Effector memory CD4-positive, alpha-beta T cell (primary cell): ENCODE measurements at places on chromosomes 11 and 22.

DNA sequence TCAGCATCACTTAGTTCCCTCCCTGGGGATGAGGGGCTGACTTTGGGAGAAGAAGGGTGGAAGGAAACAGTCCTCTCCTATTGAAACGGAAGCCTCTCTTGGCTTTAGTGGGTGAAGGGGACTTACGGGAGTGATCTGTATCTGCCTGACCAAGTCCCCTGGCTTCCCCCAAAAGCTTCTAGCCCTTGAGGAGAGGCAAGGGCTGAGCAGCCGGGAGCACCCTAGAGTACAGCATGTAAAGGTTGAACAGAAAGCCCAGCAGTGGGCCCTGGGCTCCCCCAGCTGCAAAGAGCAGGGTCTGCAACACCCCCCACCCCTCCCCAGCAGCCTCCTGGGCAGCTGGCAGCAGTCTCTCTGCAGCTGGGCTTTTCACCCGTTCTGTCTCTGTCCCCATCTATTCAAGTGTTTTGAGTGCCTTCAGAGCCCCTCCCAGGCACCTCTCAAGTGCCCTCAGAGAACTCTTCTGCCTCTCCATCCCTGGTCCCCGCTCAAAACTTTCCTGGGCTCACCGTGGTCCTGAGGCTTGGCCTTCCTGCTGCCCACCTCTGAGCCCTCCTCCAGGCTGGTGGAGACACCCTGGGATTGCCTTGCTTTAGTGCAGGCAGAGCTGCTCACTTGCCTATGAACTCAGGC, 2.7 kb downstream of the CAPN5 start:
- no peak for DNase-seq

- no peak for DNase-seq
These were observed 177.2 kb downstream of the INSC start for GRCh38 chr11:15291885-15292284.

GRCh38 chr11:12544986-12545775, 129.0 kb upstream of the TEAD1 start:
- DNase-seq: no peak

- no peak for DNase-seq
These were observed 803.2 kb upstream of the CCDC90B start for GRCh38 chr11:84089072-84090057.

DNA sequence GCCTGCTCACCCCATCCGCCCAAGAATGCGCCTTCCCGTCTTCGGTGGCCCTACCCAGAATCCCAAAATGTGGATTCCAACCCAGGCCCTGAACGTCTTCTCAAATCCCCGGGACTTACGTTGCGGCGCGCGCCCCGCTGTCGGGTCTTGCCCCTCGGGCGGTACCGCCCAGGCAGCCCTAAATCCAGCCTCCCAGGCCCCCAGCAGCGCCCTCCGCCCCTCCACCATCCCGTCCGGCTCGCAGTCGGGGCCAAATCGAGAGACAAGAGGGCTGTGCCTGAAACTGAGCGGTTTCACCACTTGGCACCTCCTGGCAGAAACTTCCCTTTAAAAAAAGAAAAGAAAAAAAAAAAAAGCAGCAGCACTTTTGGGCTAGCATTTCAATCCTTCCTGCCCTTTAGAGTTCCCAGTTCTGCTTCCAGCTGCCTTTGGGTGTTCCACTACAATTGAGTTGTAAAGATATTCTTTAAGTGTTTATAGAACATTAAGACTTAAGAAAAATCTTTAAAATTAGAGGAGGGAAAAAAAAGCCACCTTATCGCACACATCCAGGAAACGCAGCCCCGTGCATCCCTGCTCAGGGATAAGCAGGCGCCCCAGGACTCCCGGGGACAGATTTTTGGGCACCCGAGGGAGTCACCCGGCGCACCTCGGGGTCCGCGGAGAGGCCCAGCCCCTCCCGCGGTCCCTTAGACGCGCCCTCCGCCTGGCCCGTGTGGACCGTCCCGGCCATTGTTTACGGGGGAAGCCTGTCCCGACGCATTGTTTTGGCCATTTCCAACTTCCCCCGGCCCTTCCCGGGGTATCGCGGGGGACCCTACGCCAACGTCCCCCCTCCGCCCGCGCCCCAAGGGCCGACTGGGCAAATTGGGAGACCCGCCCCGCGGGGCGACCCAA, 57.6 kb downstream of the KCNJ4 start:
- no peak for DNase-seq

GRCh38 chr11:12090061-12090591, 20.3 kb upstream of the MICAL2 start:
- DNase-seq: no peak

DNA sequence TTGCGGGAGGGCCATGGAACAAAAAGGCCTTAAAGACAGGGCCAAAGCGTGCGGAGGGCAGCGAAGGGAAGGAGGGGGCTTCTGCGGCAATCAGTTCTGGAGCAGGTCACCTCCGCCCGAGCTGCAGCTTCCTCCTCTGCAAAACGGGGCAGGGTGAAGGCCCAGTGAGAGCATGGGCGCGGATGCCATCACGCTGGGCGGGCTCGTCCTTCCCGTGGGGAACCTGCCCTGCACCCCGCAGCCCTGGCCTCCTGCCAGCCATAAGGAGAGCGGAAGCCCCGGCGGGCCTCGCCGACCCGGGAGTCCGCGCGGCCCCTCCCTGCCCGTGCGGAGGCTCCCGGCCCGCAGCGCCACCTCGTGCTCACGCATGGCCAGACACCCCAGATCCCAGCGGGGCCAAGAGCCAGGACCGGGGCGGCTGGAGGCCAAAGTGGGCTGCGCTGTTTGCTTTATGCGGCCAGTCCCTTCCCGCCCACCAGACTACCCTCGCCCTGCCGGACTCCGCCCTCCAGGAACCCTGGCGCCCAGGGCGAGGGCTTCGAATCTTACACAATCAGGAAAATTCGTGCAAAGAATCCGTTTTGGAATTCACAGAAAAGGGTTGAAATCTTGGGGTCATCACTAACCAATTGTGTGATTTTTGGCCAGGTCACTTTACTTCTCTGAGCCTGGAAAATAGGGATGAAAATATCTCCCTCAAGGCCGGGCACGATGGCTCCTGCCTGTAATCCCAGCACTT, 16.1 kb downstream of the TSKU start:
- DNase-seq: peak; percentile 43

DNA sequence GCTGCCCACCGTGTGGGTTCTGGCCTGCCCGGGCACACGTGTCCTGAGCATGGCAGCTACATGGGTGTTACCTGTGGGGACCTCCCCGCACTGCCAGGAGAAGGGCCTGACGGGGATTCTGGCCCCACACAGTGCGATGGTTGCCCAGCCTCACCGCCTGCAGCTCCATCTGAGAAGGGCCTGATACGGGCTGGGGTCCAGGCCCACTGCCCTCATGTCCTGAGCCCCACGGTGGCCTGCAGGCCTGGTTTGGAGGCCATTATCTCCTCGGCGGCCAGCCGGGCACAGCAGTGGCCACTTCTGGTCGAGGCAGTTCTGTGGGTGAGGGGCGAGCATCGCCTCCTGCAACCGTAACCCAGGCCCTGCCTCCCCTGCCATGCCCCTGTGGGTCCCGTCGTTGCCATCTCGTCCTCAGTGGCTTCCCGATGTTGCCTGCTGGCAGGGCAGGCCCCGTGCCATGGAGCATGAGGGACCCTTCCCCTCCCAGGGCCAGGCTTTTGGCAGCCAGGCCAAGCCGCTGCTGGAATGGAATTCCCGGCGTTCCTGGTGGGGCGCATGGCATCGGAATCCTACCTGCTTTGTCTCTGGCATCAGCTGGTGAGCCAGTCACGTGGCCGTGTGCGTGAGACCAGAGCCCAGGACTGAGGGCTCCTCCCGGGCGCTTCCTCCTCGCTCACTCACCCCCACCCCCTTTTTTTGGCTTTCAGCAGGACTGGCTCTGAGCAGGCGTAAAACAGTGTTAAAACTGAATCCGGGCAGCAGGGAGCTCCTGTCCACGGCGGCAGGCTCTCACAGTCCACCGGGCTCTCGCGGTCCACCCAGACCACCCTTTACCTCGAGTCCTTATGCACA, 71.9 kb upstream of the PPARA start:
- DNase-seq: no peak

- no peak for DNase-seq
These were observed 160.2 kb downstream of the FAT3 start for GRCh38 chr11:92384802-92385201.

DNA sequence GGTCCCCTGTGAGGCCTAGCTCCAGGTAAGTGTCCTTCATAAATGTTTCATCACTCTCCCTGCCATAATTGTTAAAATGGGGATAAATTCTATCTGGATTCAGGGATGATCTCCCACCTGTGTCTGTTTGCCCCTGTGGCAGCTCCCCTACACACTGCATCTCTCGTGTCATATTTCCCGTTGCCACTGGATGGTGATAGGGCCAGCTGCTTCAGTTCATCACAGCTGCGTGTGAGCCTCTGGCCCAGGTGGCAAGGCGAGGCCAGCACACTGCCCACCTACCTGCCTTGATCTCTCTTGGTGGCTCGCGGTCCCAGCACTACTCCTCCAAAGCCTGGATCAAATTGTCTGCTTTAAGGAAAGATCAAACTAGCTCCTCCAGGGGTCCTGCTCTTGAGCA, 187.4 kb downstream of the GRIK4 start:
- no peak for DNase-seq

DNA sequence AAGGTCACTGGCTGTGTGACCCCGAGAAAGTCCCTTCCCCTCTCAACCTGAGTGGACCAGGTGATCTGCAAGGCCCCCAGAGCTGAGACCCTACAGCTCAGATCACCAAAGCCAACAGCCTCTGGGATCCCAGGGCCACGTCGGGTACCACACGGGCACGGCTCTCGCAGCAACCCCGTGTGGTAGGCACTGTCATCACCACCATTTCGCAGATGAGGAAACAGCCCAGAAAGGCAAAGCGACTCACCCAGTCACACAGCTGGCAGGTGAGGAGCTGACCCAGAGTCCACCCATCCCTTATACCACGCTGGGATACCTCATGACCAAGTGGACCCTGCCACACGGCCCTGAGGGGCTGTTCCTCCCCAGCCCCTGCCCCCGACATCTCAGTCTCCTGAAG, 2.8 kb downstream of the ATP5MGL start:
- DNase-seq: no peak
